Kidney tubule cell (primary cell): ENCODE measurements at places on chromosomes 7 and 10.

- DNase-seq, result no peak
Measured at GRCh38 chr10:132172091-132173066, 14.4 kb upstream of the DPYSL4 start.

- DNase-seq, result no peak
Measured at GRCh38 chr10:47323087-47323486, 833 bp downstream of the GDF2 start.

DNA sequence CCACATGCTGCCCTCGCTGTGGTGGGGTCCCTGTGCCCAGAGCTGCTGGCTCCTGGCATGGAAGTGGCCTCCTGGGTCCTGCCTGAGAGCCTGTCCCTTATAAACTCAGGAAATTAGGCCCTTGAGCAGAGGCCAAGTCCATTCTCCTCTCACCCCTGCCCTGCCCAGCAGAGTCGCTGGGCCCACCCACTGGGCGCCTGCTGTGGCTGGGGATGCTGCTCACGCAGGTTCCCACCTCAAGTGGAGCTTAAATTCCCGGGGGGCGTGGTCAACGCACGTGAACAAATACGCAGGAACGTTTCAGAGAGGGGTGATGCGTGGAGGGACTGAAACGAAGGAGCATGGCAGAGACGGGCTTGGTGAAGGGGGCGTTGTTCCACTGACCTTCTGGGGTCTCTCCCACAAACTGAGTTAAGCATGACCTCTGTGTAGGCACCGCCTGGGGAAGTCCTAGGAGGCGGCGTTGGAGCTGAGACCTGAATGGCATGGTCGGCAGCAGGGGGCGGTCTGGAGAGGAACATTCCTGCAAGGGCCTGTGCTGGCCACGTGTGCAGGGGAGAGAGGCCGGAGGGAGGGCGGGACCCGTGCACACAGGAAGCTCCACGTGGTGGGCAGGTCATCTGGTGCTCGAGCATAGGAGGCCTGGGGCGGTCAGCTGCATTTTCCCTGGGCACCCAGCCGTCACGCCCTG lies 27.9 kb downstream of the FAM20C start:
- peak; percentile 90 for DNase-seq

DNA sequence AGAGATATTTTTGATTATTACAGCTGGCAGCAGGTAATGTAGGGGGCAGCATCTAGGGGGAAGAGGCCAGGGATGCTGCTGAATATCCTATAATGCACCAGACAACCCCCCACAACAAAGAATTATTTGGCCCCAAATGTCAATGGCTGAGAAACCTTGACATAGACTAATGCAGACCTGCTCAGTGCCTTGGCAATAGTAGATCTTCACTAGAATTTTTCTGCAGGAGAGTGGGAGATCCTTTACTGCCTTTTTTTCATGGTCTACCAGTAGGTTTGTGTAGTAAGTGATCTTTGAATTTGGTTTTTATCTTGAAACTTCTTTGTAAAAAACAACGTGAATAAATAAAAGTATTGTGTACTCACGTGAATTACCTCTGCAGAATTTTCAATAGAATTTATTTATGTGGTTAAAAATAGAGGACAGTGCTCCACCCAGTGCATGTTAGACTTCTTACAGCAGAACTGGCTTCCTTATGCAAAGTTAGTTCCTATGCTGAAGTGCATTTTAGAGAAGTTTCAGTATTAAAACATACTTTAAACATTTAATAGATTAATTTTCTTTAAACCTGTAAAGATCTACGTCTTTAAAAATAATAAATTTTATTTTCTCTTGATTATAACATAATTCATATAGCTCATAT lies 199.6 kb upstream of the HDAC9 start:
- DNase-seq, result no peak

DNA sequence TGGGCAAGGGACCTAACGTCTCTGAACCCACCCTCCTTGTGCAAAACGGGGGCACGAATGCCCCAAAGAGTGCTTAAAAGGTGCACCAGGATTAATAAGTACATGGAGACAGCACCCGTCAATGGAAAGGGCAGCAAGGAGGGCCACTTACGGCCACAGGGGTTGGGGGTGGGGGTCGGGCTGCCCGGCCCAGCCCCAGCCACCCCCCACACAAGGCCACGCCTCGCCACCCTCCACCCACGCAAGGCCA lies 213.4 kb downstream of the MAD1L1 start:
- DNase-seq, result no peak

DNA sequence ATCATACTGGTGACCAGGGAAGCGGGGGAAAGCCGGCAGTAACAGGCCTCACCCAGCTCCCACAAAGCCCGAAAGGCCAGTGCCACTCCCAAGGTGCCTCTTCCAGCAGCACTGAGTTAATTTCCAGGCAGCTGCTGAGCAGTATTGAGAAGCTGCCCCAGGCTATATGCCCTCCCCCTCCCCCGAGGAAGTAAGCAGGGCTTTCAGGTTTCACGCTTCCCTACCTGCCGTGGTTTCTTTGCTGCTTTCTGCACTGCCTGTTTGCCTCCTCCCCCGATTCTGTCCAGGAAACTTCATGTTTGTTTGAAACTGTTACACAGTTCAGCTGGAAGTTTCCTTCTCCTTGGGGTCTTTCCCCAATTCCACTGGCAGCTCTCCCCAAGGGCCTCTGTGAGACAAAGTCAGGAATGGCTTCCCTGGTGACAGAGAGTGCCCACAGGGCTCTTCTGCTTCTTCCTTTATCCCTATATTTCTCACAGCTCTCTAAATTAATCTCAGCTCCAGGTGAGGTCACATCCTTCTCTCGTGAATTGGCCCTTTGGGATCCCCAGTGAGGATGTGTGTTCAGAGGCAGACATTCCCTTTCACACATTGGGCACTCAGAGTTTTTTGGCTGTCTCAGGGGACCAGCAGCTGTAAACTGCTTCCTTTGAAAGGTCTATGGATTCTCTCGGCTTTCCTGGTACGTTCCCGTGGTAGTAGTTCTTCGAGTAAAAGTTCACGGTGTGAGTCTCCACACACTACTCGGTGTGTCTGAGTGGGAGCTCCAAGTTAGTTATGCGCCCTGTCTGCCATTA lies 19.4 kb downstream of the C1GALT1 start:
- peak; percentile 81 for DNase-seq

GRCh38 chr10:87966459-87966858 lies 103.0 kb downstream of the PTEN start:
- DNase-seq, result no peak

DNA sequence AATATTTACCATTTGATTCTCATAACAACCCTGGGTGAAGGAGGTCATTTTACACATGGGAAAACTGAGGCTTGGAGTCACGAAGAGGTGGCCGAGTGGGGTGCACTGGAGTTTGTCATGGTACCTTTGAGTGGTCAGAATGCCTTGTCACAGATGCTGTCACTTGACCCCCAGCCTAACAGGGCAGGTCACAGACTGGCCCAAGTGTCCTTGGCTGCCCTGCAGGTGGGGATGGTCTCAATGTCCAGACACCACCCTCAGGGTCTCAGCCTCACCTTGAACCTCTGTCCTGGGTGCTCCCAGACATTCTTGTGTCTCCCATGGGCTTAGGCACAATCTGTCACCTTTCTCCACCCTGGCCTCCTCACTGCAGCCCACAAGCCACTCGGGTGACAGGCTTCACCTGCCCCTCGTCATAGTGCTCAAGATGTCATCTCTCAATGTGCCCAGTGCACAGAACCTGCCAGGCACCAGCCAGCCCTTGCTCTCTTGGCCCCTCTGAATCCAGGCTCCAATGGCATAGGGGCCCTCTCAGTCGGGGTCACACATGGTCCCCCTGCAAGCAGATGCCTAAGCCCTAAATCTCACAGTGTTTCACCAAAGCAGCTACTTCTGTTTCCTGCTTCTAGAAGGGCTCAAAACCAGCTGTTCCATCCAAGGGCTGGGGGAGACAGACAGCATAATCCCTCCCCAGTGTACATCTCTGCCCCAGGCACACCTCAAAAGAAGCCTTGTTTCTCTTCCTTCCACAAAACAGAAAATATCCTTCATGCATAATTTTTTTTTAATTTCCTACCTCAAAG lies 76.8 kb upstream of the NANOS1 start:
- no peak for DNase-seq

GRCh38 chr10:61475449-61475873 lies 22.3 kb upstream of the TMEM26 start:
- no peak for DNase-seq

GRCh38 chr10:68526634-68527307 lies 552 bp downstream of the SLC25A16 start:
- DNase-seq, result no peak

DNA sequence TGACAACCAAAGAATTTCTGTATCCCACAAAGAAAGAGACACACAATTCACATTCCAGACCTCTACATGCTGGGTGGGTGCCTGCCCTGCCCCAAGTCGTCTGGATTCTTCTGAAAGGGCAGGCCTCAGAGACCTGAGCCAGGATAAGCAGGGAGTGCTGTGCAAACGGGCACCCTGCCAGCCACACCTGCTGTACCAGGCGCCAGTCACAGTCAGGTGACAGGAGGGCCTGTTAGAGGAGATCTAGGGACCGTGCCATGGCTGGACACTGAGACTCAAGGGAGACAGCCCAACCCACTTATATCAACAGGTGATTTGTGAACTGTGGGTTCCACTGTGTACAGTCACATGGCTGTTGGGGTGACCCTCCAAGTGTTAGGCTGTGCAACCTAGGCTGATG lies 103.1 kb upstream of the AFAP1L2 start:
- peak; percentile 72 for DNase-seq

DNA sequence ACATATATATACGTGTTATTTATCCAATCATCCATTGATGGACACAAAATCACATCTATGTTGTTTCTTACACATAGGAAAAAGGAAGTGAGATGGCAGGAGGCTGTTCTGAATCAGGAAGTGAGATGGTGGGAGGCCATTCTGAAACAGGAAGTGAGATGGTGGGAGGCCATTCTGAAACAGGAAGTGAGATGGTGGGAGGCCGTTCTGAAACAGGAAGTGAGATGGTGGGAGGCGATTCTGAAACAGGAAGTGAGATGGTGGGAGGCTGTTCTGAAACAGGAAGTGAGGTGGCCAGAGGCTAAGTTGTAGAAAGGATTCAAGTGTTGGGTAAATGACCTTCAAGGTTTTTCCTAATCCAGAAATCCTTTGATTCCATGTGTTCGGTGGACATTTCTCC lies 921.5 kb downstream of the TYW1 start:
- DNase-seq, result no peak

- no peak for DNase-seq
Measured at GRCh38 chr7:155298288-155298833, 683 bp downstream of the INSIG1 start.

GRCh38 chr7:47039089-47039648 lies 542.7 kb downstream of the TNS3 start:
- no peak for DNase-seq

GRCh38 chr10:26432938-26433337 lies 5.2 kb upstream of the APBB1IP start:
- peak; percentile 25 for DNase-seq

- DNase-seq, result no peak
Measured at GRCh38 chr10:59090817-59091622, 85.4 kb upstream of the PHYHIPL start.

DNA sequence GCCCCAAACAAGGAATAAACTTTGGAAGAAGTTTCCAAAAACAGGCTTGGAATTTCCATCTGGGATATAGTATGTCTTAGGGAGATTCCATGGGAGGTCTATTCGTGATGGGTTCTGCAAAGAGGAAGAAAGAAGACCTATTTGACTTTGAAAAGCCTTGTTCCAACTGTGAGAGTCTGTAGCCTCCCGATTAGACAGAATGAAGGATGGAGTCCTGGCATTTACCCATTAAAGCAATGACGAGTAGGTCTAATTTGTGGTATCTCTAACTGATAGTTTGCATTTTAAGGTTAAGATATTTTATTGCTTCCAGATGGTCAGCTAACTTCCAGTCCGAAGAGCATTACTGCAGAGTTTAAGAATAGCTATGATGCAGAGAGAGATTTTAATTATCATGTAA lies 19.5 kb upstream of the GALNT17 start:
- DNase-seq, result no peak

DNA sequence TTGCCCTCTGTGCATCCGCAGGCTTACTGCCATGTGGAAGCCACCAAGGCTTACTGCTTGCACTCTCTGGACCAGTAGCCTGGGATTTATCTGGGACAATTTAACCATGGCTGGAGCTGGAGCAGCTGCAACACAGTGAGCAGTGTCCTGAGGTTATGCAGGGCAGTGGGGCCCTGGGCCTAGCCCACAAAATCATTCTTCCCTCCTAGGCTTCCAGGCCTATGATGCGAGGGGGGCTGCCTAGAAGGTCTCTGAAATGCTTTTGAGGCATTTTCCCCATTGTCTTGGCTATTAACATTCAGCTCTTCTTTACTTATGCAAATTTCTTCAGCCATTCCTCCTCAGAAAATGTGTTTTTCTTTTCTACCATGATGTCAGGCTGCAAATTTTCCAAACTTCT lies 313.6 kb upstream of the CDC14C start:
- no peak for DNase-seq

DNA sequence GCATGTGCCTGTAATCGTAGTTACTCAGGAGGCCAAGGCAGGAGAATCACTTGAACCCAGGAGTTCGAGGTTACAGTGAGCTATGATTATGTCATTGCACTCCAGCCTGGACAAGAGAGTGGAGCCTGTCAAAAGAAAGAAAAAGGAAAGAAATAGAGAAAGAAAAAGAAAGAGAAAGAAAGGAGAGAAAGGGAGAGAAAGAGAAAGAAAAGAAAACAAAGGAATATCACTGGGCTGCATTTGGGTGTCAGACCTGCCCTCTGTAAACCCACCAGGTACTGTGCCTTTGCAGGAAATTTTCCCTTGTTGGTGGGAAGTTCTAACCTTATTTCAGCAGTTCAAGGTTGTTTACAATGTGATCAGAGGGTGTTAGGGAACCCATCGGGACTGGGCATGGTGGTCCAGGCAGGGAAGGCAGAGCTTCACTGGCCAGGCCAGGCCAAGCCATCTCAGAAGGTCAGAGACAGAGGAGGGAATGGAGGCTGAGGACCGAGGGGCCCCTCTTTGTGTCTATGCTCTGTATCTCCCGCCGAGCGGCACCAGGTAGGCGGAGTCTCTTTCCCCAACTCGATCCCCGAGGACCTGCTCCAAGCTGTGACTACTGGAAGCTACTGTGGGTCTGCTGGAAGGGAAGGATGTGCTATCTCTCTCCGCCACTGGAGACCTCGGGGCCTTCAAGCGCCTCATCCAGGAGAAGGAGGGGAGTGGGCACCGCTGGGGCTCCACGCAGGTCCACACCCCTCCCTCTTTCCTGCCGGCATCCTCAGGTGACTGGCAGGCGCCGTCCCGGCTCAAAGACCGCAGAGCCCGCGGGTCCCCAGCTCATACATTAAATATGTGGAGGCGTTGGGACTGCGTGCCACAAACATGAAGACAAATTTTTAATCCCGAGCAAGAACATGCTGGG lies 15.2 kb upstream of the KAZALD1 start:
- no peak for DNase-seq

DNA sequence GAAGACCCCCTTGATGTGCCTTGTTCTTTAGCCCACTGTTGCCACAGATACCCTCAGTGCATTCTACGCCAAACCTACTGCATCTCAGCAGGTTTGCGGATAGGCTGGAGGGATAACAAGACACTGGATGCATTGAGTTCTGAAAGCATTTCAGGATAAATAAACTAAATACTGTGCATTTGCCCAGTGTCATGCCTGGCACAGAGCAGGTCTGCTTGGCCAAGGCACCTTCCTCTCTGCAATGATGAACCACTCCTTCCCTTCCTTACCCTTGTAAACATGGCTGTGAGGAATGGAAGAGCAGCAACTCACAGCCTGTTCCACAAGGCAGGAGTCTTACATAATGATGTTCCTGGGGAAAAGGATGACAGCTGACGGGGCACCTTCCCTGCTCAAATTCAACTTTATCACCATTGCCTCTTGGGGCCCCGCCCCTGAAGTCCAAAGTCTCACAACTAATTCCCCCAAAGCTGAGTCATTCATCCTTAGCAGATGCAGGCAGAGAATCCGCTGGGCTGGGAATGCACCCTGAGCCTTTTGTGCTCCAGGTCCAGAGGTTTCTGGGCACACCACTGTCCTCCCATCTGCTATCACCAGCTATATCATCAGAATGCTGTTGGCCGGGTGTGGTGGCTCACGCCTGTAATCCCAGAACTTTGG lies 11.6 kb downstream of the DDX56 start:
- peak; percentile 68 for DNase-seq
